COLO829 (cell line): ENCODE measurements at places on chromosomes 1 and 21.

DNA sequence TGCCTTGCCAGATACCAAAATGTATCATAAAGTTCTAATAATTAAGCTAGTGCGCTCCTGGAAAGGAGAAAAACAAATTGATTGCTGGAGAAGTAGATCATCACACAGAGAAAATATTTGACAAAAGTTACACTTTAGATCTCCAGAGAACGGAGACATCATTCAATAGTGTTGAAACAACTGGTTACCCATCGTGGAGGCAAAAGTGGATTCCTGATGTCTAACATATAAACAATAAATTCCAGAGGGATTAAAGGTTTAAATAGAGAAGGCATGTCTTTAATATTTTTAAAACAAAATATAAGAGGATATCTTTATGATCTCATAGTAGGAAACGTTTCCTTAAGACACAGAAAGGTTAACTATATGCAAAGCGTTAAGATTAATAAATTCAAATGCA is 41.0 kb downstream of the NRIP1 start:
- DNase-seq = no peak

- no peak for DNase-seq
Measured at GRCh38 chr1:236701782-236702181, 15.5 kb downstream of the ACTN2 start.

- DNase-seq = no peak
Measured at GRCh38 chr1:113714606-113715269, 44.5 kb downstream of the PHTF1 start.

- DNase-seq = peak; percentile 71
Measured at GRCh38 chr1:161330346-161330745, 16.2 kb downstream of the SDHC start.

DNA sequence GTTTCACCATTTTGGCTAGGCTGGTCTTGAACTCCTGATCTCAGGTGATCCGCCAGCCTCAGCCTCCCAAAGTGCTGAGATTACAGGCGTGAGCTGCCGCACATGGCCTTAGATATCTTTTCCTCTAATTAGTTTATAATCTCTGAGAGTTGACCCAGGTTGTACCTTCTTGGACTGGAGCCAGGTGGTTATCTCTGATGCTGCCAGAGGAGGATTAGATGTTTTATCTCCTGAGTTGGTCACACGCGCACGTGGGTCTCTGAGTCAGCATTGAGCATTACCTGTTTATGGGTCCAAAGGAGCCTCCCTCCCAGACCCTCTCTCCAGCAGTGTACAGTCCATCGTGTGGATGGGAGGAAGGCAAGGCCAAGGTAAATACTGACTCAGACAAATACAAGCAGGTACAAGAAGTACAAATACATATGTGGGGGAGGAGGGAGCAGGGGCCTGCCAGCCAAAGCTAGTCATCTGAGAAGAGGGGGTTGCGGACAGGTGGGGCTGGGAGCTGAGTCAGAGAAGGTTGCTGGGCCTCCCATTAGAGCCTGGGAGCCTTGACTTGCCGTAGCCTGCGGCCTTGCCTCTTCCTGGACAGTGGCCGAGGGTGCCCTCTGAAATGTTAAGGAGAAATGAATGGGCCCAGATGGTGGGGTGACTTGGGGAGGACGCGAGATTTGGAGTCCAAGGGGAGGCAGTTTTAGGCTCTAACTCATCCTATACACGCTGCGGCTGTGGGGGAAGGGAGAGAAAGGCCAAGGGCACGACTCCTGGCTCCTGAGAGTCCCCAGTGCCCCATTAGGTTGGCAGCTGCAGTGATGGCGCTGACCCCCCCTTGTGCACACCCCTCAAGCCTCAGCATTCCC is 13.1 kb downstream of the IL6R start:
- DNase-seq = no peak

GRCh38 chr1:44543064-44543744 is 131.1 kb downstream of the TMEM53 start:
- DNase-seq = no peak

GRCh38 chr1:221394011-221394544 is 347.8 kb downstream of the DUSP10 start:
- DNase-seq = no peak

DNA sequence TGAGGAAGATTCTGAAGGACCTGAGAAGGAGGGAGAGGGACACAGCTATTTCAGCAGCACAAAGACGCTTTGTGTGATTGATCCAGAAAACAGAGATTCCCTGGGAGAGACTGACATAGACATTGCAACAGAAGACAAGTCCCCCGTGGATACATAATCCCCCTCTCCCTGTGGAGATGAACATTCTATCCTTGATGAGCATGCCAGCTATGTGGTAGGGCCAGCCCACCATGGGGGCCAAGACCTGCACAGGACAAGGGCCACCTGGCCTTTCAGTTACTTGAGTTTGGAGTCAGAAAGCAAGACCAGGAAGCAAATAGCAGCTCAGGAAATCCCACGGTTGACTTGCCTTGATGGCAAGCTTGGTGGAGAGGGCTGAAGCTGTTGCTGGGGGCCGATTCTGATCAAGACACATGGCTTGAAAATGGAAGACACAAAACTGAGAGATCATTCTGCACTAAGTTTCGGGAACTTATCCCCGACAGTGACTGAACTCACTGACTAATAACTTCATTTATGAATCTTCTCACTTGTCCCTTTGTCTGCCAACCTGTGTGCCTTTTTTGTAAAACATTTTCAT is 161.3 kb upstream of the SGIP1 start:
- DNase-seq = no peak

DNA sequence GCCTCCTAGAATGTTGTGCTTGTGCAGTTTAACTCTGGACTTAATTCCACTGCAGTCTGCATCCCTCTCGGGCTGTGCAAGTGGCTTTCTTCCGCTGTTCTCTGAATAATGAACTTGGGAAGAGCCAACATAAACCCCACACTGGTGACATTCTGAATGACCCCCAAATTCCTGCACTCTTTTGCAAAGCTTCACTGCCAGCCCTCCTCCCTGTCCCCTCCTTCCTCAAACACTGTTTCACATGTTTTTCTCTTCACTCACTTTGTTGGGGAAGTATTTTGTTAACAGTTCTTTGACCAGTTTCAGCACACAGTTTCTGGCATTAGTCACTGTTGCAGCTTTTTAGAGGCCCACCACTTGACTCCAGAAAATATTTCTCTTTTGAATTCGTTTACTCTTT is 39.7 kb downstream of the GNG12 start:
- DNase-seq = no peak

- peak; percentile 98 for DNase-seq
Measured at GRCh38 chr1:211591980-211592493, 13.1 kb upstream of the SLC30A1 start.

DNA sequence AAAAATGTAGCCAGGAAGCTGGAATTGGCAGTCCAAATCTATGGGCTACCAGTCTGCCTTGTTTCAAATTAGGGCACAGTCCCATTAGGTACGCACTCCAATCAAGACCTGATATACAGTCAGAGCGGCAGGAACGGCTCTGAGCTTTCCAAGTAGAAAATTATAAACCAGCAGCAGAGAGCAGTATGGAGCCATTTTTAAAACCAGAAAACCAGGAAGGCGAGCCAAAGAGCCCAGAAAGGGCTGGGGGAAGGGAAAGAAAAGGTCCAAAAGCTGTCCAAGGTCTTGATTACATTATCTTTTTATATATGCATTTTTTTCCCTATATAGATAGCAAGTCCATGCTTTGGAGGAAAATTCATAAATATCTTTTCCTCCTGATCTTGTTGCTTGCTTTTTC is 719.0 kb downstream of the RWDD3 start:
- DNase-seq = peak; percentile 3

DNA sequence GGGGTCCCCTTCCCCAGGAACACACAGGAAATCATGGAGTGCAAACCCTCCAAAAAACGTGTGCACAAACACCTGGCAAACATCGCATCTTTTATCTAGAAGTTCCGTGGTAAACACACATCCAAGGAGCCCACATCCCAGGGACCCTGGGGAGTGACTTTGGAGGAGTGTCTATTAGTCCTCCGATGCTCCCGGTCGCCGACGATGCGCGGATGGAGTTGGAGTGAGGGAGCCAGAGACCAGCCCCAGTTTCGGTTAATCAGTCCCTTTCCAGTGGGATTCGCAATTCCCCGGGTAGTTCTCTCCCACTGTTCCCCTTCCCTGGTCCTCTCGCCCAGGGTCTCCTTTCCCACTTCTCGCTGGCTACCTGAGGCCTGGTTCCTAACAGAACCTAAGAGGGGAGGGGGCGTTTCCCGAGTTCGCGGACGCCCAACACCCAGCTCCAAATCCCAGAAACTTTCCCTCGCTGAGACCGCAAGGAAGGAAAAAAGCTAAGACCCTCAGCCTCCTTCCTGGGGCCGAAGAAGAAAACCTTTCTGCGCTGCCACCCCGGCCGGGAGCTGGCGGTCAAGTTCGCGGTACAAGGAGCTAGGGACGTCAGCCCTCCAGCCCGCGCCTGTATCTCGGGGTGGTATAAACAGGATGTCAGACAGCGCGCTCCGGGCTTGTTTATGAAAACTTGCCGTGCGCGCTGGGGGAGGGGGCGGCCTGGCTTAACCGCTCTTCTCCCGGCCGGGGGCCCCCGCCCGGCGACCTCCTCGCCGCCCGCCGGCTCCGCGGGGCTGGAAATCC is 787 bp downstream of the JAK1 start:
- DNase-seq = no peak

DNA sequence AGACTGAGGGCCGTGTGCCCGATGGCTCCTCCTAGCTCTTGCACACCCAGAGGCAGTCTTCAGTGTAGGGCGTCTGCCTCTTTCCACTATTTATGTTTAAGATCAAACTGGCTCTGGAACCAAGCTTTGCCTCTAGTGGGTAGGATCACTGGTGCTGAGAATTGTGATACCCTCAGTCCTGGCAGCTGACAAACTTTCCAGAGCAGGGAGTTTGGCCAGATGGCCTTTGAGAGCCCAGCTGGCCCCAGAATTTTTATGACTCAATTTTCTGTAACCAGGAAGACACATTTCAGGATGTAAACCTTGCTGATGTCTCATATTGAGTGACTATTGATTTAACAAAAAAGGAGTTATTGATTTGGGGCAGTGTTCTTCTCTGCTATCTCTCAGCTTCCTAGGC is 6.7 kb downstream of the COQ8A start:
- no peak for DNase-seq

GRCh38 chr1:183687546-183688304 is 34.6 kb upstream of the APOBEC4 start:
- no peak for DNase-seq

DNA sequence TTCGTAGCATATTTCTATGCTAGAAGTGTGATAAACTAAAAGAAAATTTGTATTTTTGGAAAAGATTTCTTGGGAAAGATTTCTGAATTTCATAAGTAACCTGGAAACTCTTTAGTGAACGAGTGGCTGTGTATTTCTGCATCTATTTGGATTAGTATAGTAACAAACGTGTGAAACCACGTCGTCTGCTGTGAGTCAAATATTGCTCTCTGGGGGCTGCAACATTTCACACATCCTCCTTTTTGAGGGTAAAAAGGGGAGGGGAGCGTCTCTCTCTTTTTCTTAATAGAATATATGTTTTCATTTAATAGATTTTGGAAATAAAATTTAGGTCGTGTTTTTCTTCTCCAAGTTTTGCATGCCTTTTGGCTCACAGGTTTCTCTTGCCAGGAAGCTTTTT is 44.8 kb downstream of the LHX9 start:
- DNase-seq = no peak

GRCh38 chr1:22787636-22788035 is 77.0 kb downstream of the EPHB2 start:
- DNase-seq = no peak

DNA sequence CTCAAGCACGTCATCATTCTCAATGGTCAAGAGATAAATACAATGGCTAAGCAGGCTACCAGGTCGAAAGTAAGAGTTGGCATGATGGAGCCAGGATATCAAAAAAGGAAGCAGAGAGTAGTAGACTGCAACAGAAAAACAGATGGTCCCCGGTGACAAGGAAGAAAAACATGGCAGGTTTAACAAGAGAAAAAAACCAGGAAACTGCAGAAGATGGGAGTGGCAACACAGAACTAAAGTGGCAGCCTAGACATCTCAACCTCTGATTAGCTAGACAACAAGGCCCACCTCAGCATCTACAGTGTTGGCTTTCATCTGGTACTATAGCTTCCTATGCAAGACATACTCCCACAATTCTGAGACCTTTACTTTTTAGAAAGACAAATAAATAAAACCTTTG is 3.1 kb downstream of the UBR4 start:
- DNase-seq = no peak

GRCh38 chr1:23394181-23394580 is 24.5 kb upstream of the ZNF436 start:
- no peak for DNase-seq

GRCh38 chr1:62046927-62047326 is 147.7 kb upstream of the L1TD1 start:
- no peak for DNase-seq

- DNase-seq = peak; percentile 63
Measured at GRCh38 chr1:52127181-52128180, 14.4 kb upstream of the ZFYVE9 start.

- no peak for DNase-seq
Measured at GRCh38 chr1:7535016-7535415, 236.1 kb upstream of the VAMP3 start.
